Esophagus muscularis mucosa (tissue), 4 donors: ENCODE measurements at places on chromosomes 7 and 10.

- peak; percentile 91 for DNase-seq
Measured at GRCh38 chr10:110207805-110208613, 604 bp downstream of the MXI1 start.

DNA sequence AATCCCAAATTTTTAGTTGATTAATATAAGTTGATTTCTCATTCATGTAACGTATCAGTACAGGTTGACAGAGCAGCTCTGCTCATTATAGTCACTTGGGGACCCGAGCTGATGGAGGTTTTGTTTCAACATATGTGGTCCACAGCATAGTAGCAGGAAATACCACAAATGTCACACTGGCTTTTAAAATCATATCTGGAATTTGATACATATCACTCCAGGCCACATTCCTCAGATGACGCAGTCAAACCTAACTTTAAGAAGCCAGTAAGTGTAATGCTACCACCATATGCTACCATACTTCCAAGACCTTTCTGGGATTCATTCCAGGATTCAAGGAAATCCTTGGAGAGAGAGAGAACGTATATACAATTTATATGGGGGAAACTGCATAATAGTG lies 156.3 kb downstream of the PHF14 start:
- no peak for DNase-seq

- no peak for DNase-seq
Measured at GRCh38 chr7:112470194-112470593, 10.6 kb upstream of the LSMEM1 start.

GRCh38 chr7:55521512-55521911 lies 50.8 kb downstream of the VOPP1 start:
- DNase-seq: no peak

GRCh38 chr7:97623333-97623732 lies 108.6 kb upstream of the TAC1 start:
- DNase-seq: no peak

DNA sequence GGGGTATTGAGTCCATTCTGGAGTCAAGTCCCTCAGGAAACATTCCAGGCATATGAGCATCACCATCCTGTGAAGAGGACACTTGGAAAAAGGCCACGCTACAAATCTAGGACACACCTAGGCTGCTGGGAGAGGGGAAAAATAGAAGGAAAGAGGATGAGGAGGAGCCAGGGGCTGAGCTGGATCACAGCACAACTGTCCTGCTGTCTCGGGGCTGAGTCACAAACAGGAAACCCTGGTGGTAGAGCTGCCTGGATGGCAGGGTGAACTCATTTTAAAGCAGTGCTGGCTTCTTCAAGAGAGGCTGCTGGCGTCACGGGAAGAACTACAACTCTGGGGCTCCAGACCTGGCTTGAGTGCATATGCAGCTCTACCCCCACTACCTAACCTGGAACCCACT lies 151.5 kb downstream of the RNF216 start:
- no peak for DNase-seq

GRCh38 chr7:45574669-45575500 lies 717 bp downstream of the ADCY1 start:
- DNase-seq: no peak

- DNase-seq: no peak
Measured at GRCh38 chr10:33087152-33087551, 129.1 kb upstream of the ITGB1 start.

DNA sequence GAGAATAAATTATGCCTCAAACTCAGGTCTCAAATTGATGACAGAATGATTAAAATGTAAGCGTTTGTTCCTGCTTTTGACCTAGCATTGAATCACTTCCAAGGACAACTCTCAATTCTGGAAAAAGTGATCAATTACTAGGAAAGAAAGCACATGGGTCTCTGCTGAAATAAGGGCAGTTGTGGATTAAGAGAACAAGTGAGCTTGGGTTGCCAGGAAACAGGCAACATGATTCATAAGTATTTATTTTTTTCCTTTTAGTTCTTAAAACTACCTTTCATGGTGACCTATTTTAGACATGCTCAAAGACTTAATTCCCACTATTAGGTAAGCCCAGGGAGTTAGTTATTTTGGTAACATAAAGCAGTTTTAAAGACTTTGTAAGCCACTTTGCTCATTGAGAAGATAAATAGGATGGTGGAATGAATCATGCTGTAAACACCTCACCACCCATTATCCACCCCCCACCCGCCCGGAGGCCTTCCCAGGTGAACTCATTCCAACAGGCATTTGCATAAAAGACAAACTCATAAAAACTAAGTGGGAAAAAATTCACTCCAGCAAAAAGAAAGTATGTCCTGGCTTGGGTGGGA lies 728.3 kb downstream of the SORCS1 start:
- DNase-seq: no peak

- DNase-seq: no peak
Measured at GRCh38 chr7:50589364-50589763, 24.2 kb upstream of the DDC start.

- no peak for DNase-seq
Measured at GRCh38 chr7:27137640-27138315, 5.7 kb downstream of the HOXA5 start.

- no peak for DNase-seq
Measured at GRCh38 chr7:27251652-27252590, 9.3 kb downstream of the EVX1 start.

GRCh38 chr7:155882596-155882995 lies 70.3 kb upstream of the SHH start:
- no peak for DNase-seq

GRCh38 chr10:9608602-9609001 lies 1409.1 kb upstream of the CELF2 start:
- DNase-seq: no peak

GRCh38 chr10:89916468-89917215 lies 215.3 kb downstream of the KIF20B start:
- no peak for DNase-seq

DNA sequence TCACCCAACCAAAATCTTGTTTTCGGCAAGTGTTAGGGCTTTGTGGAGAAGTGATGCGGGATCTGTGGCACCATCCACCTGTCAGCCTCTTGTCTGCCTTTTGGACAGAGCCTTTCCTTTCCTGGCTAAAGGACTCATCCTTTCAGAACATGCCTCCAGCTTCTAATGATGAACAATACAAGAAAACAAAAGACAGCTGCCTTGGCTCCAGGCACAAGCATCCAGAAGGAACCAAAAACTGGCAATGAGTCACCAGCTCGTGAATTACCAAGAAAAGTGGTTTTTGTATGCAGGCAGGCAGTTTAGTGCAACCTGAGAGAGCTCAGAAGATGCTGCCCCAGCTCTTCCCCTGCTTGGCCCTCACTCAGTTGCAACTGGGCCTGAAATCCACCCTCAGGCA lies 84.6 kb upstream of the NAMPT start:
- no peak for DNase-seq

- no peak for DNase-seq
Measured at GRCh38 chr10:130359711-130360110, 223.5 kb downstream of the GLRX3 start.

GRCh38 chr10:82498976-82499375 lies 624.0 kb downstream of the NRG3 start:
- DNase-seq: no peak

DNA sequence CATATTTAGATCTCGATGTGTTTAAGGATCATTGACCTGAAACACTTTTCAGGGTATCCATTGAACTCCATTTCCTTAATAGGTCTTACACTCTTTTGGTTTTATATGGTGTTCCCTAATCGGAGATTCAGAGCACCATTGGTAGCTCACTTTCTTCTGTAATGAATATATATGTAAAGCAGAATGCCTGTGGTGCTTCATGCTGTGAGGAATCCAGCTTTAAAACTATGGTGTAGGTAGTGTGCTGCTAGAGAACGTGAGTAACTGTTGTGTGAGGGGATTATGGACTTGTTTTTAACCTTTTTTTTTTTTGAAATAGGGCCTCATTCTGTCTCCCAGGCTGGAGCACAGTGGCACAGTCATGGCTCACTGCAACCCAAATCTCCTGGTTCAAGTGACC lies 376.9 kb upstream of the LRGUK start:
- no peak for DNase-seq

DNA sequence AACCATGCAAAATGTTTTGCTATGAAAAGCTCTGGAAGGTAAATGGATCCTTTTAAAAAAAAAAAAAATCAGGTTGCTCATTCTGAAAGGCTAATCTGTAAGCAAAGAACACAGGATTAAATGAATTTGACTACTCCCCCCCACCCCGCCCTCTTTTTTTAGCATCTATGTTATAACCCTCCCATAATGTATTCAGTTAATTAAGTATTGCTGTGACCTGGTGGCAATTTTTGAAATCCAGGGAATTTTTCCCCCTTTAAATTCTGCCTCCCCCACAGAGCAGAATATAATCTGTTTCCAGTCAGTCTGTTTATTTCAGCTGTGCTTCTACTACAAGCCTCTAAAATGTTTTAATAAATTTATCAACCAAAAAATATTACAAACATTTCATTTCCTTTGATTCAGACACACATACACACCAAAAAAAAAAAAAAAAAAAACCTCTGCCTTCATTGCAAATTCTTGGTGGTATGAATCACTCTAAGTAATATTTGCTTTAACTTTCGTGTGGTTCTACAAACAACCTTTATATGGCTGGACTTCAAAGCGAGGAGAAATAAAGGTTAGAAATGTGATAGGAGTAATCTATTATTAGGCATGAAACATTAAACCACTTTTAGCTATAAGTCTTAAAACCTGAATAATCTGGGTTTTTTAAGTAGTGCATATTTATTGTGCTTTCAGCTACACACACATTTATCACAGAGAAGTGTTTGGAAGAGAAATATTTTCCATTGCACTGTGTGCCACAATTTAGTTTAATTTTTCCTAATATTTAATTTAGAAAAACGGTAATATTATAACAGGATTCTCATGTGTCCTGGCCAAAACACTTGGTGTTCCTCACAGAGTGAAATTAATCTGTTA lies 64.4 kb upstream of the ARID5B start:
- no peak for DNase-seq

DNA sequence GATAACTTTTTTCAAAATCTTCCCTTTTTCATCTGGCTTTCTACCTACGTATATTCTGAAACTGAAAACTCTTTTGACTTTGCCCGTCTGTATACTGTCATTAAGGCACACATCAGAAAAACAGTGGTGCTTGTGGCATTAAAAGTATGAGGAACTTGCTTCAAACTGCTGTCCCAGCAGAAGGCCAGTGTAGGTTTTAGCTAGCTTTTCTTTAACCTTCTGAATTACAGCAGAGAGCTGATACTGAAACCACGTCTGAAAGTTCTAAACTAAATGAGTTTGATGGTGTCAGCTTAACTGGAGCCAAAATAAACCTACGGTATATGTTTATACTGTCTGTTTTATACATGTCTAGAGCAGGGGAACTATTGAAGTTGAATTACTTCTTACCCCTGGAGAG lies 283.4 kb downstream of the TFEC start:
- no peak for DNase-seq

DNA sequence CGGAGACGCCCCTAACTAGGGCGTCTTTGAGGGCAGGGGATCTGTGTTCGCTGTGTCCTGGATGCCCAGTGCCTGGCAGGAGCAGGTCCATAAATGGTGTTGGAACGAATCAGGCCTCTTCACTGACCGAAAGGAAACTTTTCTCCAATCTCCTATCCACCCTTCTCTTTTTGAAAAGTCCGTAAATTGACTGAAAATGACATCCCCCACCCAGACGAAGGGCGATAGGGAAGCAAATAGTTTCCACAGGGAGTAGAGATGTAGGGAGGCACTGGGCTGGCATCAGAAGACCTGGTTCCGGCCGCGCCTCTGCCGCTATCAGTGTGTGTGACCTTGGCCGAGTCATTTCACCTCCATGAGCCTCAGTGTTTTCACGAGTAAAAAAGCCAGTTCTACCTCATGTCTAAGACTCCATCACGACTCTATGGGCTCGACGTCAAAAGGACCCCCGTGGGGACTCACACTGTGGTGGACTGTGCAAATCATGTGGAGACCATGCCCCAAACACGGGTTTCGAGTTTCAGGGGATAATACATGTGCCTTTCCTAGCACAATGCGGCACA lies 497 bp upstream of the RAB11FIP2 start:
- DNase-seq: no peak

GRCh38 chr10:116162851-116163250 lies 110.2 kb downstream of the GFRA1 start:
- no peak for DNase-seq

- DNase-seq: no peak
Measured at GRCh38 chr10:7007600-7008190, 403.1 kb downstream of the SFMBT2 start.

- DNase-seq: no peak
Measured at GRCh38 chr10:90461437-90462155, 396.2 kb downstream of the HTR7 start.

DNA sequence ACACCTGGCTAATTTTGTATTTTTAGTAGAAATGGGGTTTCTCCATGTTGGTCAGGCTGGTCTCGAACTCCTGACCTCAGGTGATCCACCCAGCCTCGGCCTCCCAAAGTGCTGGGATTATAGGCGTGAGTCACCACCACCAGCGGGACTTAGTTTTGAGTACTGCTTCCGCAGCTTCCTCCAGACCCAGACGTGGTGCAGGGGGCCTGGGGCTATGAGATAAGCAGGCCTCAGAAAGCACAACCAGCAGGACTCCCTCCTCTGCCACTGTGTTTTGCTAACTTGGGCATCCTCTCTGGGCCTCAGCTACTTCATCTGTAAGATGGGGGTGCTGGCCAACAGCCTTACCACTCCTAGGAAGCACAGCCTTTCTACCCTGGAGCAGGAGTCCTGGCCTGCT lies 37.8 kb downstream of the GOLGA7B start:
- no peak for DNase-seq

DNA sequence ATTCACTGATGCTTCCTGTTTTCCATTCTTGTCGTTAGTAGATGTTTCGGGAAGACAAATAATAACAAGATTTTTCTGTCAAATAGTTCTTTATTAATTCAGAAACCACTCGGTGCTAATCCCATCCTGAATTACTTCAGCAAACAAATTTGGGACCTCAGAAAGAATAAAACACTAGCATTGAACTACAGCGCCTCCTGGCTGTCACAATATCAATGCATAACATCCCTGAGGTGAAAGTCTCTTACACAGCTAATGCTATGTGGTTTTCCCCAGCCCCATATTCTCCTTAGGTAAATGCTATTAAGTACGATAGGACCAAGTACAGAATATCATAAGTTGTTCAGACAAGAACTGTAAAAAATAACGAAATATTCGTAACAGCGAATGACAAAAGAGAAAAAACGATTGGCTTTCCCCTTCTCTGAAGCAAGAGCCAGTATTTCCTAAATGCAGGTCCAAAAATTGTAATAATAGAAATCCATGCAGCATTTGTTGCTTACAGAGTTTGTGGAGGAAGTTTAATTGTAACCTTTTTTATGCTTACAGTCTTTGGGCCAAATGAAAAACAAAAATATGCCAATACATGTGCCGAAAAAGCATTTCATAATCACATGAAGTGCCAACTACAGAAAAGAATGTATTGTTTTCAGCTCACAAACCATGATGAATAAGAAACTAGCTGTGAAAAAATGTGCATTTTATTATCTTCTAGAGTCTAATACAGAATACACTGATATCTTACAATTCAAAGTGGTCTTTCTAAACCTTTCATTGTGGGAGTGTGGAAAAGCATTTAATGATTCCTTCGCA lies 47.3 kb downstream of the MYPN start:
- DNase-seq: no peak

GRCh38 chr7:13908667-13909397 lies 80.6 kb downstream of the ETV1 start:
- DNase-seq: no peak

- no peak for DNase-seq
Measured at GRCh38 chr7:140283472-140283871, 106.7 kb upstream of the KDM7A start.
